Stimulated activated CD4-positive, alpha-beta T cell treated with anti-CD3 and anti-CD28 coated beads, TNF-alpha, amount 100 ng/mL, for 48 hours (primary cell): ENCODE measurements at places on chromosomes 6 and 20.

GRCh38 chr20:58268936-58269619, 40.4 kb upstream of the RAB22A start:
- DNase-seq: no peak

GRCh38 chr20:25037288-25038102, 20.4 kb downstream of the ACSS1 start:
- no peak for DNase-seq

DNA sequence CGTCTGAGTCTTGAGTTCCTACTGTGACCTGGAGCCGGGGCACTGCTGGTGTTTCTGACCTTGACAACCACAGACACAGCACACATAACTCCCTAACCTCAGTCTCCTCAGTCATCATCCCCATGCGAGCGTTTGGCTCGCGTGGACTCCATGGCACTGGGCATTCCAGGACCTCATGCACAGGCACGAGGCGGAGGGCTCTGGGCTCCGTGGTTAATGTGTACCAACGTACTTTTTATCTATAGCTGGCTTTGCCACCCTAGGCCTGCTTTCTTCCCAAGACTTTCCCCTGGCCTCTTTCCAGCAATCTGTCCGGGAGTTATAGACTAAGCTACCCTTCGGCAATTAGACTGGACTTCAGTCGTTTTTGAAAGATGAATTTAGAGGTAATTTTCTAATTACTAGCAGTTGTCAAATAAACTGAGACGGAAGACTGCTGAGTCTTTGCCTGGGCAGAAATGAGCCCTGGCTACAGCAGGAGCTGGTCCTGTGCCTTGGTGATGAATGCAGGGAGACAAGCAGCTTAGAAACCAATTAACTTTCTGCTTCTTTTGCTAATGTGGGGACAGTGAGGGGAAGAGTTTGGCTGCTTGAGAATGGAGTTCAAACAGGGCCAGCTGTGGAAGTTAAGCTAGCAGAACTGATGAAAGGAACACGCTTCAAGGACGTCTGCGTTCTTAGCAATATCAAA, 16.1 kb upstream of the CTCFL start:
- no peak for DNase-seq

GRCh38 chr20:10322073-10323012, 103.7 kb downstream of the SNAP25 start:
- DNase-seq: no peak

DNA sequence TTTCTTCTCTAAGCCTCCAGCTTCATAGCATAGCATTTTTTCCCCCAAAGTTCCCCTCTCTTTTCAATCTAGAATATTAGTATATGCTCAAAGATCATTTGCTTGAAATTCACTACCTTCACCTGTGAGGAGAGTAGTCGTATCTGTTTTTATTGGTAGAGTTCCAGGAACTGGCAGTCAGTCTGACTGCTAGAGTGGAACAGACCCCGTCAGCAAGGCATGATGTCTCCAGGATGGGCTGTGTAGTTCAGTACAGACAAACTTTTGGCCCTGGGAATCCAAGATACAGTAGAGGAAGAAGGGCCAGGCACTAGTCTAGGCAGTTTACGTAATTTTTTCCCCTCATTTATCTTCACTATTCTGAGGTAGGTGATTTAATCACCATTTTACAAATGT, 29.1 kb downstream of the RALY start:
- no peak for DNase-seq

DNA sequence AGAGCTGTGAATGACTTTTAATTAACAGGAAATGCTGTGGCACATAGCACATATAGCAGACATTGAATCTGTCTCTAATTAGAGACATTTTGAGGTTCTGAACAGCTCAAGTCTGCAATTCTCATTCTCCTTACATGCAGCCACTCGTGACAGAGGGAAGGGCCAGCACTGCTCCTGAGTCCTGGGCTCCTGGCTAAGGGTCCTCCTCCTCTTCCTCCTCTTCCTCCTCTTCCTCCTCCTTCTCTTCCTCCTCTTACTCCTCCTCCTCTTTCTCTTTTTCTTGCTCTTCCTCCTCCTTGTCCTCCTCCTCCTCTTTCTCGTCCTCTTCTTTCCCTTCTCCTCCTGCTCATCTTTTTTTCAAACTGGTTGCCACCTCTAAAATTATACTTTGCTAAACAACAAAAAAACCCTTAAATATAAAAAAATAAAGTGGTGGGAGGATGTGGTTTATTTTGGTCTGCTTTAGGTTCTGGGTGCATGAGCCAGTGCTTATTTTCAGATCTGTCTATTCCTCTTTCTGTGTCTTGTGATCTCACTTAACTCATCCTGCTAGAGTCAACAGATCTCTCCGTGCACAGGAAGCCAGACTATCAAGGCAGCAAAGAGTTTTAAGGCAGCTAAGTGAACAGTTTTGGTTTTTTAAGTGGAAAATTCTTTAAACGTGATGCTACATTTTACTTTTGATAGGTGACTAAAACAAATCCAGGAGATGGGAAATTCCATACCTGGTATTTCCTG, 159.3 kb downstream of the CD83 start:
- DNase-seq: no peak

DNA sequence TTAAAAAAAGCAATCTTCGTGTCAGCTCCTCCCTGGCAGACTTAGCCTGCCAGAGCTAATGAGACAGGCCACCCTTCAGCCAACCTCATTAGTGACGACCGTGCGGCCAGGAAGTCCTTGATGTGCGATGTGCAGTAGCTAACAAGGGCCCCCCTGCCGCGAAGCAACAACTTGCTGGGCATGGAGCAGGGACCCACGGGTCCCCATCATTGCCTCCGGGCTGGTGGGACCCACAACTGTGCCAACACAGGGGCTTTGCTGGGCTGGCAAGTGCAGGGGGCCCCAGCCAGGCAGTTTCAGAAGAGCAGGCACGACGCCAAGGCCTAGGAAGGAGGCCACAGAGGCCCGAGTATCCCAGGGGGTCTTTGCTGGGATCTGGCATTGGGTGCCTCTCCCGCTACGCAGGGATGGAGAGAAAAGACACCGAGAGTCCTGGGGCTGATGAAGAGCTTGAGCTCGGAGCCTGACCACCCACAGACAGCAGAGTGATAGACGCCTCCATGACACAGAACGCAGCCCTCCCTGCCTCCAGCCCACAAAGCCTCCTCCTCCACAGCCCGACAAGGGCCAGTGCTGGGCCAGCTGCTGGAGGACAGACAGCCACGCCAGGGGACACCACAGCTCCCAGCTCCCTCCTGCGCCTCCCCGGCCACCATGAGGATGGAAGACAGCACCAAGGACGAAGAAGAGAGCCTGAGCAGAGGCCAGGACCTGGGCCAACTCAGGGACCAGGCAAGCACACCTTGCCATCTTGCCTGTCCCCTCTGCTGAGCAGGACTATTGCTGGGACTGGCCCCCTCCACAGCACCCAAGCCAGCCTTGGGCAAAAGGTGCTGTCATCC, 96.6 kb downstream of the YTHDF1 start:
- no peak for DNase-seq

DNA sequence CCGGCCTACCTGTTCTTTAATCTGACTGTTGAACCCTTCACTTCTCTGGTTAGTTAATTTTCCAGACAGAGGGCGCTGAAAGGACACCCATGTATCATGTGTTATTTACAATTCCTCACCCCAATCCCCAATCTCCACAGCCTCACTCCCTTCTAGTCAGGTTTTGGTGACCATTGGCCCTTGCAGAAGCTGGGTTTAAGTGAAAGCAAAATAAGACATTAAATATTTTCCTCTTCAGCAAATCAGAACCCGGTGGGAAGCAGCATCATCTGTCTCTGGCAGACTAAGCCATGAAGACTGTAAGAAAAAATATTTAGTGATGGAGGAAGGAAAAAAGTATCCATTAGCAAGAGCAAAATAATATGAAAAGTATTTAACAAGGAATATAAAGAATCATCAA, 9.4 kb upstream of the HLA-DQA1 start:
- no peak for DNase-seq

DNA sequence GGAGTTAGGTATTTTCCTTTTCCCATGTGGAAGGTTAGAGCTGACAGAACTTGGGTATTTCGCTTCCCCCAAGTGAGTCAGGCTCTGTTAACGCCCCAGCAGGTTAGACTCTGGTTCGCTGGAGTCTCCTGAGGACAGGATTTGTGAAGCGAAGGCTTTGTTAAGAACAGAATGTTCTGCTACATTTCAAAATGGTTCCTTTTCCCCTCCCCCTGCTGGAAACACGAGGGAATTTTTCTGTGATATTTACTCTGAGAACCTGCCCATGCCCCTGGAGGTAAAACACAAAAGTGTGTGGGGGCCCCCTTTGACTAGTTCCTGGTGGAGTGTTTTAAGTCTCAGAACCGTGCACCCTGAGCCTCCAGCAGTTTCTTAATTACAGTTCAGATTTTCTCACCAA, 731.4 kb upstream of the CITED2 start:
- DNase-seq: no peak

- no peak for DNase-seq
Observed at GRCh38 chr20:62671765-62672164, 29.5 kb downstream of the SLCO4A1 start.

- DNase-seq: no peak
Observed at GRCh38 chr20:50357783-50358161, 152.4 kb upstream of the PTPN1 start.

DNA sequence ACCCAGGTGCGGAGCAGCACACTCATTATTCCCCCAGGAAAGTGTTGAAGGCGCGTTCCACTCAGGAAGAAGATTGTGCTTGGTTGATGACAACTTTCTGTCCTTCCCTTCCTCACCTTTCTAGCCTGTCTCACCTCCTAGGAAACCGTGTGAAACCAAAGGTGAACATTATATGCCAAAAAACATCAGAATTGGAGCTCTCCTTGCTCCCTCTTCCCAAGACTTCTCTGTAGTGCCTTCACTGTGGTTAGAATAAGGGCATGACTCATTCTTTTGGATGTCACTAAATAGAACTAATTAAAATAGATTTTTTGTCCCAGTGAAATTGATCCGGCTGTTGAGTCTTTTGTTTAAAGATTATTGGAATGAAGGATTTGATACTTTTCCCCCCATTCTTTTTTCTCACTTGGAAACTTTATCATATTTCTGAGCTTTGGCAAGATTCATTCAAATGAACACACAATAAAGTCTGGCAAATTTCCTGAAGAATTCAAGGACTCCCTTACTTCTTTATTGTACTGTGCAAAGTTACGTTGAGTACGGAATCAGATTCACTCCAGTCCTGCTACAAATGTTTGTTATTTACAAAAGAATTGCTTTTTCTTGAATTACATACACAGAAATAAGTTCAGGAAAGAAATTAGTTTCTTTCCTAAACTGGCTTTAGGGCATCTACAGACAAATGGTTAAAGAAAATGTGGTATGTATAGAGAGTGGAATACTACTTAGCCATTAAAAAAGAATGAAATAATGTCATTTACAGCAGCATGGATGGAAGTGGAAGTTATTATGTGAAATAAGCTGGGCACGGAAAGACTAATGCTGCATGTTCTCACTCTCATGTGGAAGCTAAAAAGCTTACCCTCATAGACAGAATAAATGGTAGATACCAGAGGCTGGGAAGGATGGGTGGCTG, 142.8 kb upstream of the AKAP12 start:
- no peak for DNase-seq

- DNase-seq: no peak
Observed at GRCh38 chr6:18081025-18081668, 41.3 kb downstream of the NHLRC1 start.

GRCh38 chr20:45892828-45893500, 1.8 kb downstream of the CTSA start:
- no peak for DNase-seq

- no peak for DNase-seq
Observed at GRCh38 chr6:47473791-47474346, 3.7 kb upstream of the CD2AP start.

DNA sequence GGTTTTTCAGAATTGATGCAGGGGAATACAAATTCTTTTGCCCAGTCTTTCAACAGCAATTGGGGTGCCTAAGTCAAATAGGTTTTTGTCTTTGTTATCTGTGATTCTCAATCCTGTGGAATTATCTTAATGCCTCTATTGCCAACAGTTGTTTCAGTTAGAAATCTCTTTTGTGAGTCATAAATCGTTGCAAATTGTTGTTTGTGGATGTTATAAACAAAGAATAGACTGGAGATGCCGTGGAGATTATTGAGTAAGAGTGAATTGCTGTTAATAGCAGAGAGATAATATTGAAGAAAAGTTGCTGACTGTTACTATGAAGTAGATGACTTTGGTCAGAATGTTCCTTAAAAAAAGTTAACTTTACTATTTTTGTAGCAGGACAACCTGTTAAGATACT, 63.7 kb upstream of the POPDC3 start:
- DNase-seq: no peak

GRCh38 chr6:159608961-159609651, 83.9 kb downstream of the SOD2 start:
- no peak for DNase-seq

- no peak for DNase-seq
Observed at GRCh38 chr6:81761197-81761596, 8.7 kb upstream of the TENT5A start.

DNA sequence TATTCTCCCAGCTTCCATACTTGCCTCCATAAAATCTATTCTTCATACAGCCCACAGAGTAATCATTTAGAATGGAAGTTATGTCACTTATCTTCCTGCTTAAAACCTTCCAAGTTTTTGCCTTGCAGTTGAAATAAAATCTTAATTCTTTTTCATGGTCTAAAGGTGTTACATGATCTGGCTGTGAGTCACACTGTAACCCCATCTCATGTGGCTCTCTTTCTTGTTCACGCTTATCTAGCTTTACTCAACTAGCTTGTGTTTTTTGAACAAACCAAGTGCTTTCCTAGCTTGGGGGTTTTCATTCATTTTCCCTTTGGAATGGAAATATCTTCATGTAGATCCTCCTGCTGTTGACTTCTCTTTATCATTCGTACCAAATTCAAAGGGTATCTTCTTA, 23.6 kb upstream of the THEMIS start:
- no peak for DNase-seq

GRCh38 chr20:63296531-63297299, 3.7 kb downstream of the COL20A1 start:
- no peak for DNase-seq

- DNase-seq: no peak
Observed at GRCh38 chr6:134061440-134061839, 9.0 kb upstream of the SLC2A12 start.

DNA sequence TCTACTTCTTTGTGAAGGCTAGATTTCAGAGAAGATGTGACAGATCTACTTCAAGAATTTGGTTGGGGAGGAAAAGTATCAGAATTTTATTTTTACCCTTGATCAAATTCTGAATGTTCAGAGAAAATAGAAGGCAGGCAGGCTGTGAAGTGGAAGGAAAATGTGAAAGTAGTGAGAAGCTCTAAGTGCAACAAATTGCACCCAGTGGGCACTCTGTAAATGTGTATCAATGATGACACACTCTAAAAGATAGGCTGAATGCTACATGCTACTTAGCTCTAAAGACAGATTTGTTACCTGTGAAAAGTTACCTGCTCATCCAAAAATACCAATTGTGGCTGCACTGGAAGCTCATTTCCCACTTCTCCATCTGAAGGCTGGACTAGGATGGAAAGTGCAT, 438.6 kb downstream of the PKHD1 start:
- no peak for DNase-seq

GRCh38 chr20:48826069-48826468, 1.7 kb downstream of the PREX1 start:
- no peak for DNase-seq

DNA sequence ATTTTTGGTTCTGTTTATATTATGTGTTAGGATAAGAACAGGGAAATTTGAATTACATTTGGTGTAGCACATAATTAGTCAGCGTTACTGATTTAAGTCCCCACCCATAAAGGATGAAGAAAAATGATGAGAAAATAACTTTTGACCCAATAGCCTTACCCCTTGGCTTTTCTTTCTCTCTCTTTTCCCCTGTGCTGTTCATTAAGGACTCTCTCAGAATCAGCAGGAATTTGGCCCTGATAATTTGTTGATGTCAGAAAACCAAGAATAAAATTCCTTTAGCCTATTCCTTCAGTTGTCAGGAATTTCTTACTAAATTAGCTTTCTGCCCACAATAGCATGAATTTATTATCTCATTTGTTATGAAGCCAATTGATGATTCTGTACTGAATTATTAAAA, 18.5 kb downstream of the PLCB1 start:
- no peak for DNase-seq
